ENCODE measurements at places on chromosomes 1 and 21.

DNA sequence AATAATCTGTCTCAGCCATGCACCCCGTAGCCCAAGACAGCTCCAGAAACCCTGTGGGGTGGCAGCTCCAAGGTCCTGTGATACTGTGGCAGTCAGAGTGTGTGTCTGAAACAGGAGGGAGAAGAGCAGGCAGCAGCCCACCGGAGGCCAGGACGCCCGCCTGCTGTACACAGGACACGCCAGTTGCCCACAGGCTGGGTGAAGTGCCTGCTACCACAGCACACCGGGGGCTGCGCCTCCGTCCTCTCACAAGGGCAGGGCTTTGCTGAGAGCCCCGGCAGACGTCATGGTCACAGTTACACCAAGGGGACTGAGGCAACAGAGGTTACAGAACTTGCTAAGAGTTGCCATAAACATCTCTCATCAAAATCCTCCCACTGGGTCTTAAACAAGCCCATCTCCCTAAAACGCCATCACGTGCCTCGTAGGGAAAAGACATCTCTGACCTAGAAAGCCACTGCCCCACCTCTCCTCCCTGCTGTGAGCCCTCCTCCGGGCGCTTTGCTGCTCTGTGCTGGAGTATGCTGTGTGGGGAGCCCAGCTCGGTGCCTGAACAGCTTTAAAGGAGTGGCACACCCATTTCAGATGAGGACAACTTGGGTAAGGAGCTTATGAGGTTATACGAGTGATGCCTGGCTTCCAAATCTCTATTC, 5.3 kb downstream of the C1orf174 start:
- no peak for DNase-seq

DNA sequence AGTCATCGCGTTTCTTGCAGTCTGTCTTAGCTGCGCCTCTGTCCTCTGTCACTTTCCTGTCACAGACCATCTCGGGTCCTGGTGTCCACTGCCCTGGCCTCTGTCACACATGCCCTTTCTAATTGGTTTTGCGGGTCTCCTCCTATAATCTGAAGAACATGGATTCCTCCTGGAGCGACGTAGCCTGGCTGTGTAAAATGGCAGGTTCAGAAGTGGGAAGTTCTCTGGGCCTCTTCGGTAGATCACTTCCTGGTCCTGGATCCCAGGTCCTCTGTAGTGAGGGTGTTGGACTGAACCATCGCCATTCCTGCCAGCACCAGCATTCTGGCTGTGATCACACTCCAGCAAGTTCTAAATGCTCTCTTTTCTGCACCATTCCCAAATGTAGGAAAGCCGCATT, 857 bp downstream of the FAM3B start:
- DNase-seq, result no peak

- DNase-seq, result no peak
These were observed 52.5 kb downstream of the ATP2B4 start for GRCh38 chr1:203678943-203679661.

DNA sequence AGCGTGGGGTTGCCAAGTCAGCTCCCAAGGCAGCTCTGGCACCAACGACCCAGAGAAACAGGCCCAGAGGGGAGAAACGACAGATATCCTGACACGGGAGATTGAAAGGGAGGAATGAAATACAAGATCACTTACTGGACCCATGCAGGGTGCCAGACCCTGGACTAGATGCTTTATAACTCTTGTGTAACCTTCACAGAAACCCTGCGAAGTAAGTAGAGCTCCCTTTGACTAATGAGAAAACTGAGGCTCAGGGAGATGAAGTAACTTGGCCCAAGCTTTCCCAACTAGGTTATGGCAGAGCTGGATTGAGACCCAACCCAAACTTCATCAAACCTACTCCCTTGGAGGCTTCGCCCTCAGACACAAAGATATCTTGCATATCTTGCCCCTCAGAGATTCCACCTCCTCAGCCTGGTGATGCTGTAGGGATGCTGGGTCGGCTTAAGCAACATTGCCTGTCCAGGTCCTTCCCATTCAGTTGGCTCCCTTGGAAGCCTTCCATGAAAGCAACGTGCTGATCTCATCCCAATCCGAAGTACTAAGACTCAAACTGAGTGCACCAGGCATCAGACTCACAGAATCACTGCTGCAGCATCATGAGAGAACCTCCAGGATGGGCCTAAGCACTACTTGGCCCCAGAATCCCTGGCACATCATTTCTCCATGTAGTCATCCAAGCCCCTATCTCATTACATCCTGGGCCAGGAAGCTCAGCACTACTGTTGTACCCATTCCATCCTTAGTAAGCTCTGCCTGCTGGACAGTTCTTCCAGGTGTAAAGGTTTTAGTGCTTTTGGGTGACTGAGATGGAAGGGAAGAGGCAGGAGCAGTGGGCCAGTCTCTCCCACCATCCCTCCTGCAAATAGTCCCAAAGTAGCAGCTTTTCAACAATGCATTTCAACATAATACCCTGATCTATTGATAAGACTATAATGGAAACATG, 1.1 kb upstream of the IGSF9 start:
- DNase-seq, result no peak

DNA sequence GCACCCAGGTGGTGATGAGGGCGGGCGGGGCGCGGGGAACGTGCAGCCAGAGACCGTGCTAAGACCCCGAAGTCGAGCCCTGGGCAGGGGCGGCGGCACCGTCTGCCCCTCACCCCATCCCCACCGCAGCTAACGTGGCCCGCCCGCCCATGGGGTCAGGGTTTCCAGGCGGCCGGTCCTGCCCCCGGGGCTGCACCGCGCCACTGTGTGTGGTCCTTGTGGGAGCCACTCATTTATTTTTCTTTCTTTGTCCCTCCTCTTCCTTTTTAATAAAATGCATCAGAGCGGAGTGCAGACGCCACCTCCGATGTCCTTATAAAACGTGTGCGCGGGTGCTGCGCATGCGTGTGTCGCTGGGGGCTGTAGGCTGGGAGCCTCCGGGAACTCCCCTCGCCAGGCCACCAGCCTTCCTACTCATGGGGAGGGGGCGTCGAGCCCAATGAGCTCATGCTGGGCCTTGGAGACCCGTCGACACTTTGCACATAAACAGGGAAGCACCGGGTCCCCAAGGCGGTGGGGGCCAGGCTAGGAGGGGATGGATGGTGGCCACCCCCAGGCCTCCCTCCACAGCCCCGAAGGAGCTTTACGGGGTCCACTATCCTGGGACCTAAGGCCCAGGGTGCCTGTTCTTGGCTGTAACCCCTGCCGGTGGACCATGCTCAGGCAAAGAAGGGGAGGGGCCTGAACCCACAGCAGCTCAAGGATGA, 59.9 kb downstream of the WNT9A start:
- no peak for DNase-seq

DNA sequence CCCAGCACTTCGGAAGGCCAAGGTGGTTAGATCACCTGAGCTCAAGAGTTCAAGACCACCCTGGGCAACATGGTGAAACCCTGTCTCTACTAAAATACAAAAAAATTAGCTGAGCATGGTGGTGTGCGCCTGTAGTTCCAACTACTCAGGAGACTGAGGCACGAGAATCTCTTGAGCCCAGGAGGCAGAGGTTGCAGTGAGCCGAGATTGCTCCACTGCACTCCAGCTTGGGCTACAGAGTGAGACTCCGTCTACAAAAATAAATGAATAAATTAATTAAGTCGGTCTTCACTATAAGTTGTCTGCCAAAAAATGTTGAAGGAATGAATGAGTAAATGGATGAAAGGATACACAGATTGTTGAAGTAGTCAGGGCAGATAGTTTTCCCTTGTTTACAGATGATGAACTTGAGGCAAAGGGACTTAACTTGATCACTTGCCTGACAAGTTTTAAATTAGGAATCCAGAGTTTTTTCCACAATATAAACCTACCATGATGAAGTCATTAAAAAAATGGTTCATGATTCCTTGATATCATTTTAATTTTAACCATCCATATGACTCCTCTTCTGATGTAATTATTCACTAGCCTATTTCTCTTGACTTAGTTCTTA, 130.8 kb downstream of the TLR5 start:
- no peak for DNase-seq

GRCh38 chr1:200179126-200179780, 151.7 kb downstream of the NR5A2 start:
- no peak for DNase-seq

- DNase-seq, result no peak
These were observed 86.1 kb downstream of the CTH start for GRCh38 chr1:70497152-70497551.

GRCh38 chr21:29834617-29835016, 105.2 kb downstream of the GRIK1 start:
- DNase-seq, result no peak

DNA sequence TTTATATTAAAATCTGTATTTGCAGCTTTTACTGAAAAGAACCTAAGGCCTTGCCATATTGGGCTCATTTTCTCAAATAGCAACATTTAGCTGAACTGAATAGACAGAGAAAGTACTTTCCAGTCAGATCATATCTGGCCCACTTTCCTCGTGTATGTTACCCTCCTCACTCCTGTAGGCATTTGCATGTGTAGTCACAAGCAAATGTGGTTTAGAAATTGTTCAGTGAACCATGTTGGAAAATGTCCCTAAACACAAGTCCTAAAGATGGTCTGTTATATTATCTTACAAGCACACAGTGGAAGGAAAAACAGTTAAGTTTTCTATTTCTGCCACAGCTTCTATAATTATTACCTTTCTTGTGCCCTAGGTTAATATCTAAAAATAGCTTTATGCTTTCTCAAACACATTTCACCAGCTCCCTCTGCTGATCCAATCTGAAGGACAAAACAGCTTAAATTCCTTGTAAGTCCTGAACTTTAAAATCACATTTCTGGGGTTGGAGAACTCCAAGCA, 606 bp upstream of the FMO4 start:
- DNase-seq, result no peak

DNA sequence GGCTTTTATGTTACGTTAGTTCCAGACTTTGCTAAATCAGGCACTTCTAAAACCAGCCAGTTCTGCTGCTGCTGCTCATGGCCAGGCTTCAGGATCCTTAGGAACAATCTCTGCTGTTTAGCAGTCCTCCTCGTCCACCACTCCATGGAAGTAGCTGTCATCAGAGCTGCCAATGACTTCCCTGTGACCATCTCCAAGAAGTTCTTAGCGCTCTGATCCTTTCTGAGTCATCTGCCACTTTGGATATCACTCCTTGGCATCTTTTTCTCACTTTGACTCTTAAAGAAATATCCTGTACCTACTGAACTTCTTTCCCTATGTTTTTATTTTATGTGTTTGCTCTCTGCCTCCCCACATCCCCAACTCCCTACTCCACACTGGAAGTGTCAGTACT, 14.7 kb upstream of the IRF2BP2 start:
- no peak for DNase-seq

DNA sequence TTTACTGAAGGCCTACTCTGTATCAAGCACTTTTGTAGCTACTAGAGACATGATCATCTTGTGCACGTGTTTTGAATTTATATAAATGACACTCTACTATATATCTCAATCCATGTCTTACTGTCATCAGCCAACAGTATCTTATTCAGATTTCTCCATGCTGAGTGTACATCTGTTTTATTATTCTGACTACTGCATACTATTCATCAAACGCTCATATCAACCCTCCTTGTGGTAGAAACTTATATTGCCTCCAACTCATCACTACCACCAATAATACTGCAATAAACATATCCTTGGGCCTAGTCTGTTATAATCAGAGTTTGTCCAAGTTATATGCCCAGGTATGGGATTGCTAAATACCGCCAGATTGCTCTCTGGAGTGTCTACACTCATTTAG, 81.6 kb upstream of the IRF2BP2 start:
- DNase-seq, result no peak

DNA sequence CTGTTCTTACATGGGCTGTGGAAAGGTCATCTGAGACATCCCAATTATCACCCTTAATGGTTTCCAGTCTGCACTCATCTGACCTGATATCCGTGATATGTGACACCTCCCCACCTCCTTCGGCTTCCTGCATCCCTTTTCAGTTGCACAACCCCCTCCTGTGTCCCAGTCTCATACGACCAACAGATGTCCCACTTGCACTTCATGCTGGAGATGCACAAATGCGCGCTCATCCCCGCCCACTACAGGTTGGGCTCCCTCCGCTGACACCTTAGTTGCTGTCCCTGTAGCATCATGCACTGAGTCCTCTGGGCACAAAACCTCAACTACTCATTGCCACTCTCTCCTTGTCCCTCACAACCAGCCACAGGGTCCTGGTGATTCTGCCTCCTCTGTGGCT, 94.4 kb downstream of the MIS18A start:
- DNase-seq, result no peak

DNA sequence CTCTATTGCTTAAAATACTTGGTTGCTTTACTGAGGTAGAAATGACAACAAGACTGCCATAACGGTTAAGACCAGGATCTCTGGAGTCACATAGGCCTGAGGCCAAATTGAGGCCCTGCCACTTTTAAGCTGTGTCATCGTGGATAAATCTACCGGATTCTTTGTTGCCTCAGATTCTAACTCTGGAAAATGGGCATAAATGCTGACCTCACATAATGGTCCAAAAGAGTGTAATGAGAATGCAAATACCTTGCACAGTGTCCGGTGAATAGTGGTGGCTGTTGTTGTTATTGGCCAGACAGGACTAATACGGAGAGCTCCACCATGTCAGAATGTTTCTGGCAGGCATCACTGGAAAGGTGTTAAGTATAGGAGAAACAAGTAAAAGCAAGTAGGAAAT, 346.1 kb downstream of the LMO4 start:
- DNase-seq, result no peak

DNA sequence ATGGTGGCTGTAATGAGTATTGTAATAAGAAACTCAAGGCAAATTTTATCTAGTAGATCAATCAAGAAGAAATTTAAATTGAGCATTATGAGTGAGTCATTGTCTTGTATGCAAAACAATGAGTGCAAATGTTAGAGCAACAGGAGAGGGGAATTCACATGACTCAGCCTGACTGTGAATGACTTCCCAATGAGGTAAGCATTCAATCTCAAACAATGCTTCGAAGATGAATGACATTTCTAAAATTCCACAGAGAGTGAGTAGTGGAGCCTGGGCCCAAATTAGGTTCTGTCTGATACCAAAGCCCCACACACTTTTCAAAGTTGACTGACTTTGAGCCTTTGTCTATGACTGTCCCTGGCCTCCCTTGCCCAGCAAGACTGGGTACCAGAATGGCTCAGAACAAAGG, 738.0 kb downstream of the PTPRU start:
- no peak for DNase-seq

DNA sequence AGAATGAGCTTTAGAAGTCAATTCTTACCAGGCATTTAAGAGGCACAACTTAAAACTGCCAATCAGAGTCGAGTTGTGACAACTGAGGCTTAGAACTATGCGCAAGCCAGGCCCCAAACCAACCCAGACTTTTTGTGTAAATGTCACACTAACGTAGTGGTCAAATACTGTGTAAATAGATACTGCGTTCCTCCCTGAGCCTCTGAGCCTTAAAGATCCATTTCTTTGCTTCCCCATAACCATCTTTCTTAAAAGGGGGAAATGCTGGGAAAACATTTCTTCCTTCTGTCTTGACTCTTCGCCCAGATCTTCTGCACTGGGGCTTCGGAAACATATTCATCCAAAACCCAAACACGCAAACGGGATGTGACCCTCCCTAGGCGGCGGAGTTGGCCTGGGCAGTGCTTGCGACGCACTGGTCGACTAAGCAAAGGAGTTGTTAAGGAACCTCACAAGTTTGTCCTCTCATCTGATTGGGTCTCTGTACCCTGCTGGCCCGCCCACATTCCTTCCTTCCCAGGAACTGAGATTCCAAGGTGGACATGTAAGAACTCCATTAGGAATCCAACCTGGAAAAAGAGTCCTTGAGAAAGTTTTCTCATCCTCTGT, 2.6 kb downstream of the ADAMTS5 start:
- DNase-seq, result no peak

All from activated CD4-positive, CD25-positive, alpha-beta regulatory T cell (primary cell).